Renal pelvis (tissue), 12 donors: ENCODE measurements at places on chromosomes 12 and 14.

DNA sequence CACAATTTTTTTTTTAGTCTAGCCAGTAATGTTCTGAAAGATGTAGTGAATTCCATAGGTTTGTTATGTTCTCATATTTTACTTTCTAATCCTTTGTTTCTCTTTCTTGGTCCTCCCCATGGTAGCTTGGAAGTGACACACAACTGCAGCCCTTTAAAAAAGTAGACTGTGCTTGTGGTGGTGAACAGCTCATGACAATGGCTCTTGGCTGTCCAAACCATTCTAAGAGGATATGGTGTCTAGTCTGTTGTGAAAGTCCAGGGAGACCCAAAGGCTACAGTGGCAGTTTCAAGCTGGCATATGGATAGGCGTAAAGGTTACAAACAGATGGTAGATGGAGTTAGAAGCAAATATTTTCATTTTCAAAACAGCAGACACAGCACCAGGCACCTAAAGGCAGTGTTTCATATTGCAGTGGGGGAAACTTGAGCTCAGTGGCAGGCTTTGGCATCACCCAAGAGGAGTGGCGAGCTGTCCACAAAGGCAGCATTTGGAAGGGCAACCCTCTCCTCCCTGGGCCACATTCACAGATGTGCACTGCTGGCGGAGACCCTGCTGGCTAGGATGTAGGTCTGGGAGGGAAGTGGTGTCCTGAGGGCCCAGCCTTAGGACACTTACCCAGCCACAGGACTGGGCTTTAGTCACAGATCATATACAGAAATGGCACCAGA lies 102.1 kb downstream of the DYRK2 start:
- DNase-seq = no peak

GRCh38 chr12:24127919-24128721 lies 178.7 kb upstream of the SOX5 start:
- DNase-seq = no peak

GRCh38 chr12:109435428-109436187 lies 41.5 kb downstream of the KCTD10 start:
- DNase-seq = no peak

GRCh38 chr14:101914083-101914482 lies 50.3 kb upstream of the DYNC1H1 start:
- DNase-seq = no peak

GRCh38 chr14:57378661-57379060 lies 11.7 kb upstream of the NAA30 start:
- no peak for DNase-seq

DNA sequence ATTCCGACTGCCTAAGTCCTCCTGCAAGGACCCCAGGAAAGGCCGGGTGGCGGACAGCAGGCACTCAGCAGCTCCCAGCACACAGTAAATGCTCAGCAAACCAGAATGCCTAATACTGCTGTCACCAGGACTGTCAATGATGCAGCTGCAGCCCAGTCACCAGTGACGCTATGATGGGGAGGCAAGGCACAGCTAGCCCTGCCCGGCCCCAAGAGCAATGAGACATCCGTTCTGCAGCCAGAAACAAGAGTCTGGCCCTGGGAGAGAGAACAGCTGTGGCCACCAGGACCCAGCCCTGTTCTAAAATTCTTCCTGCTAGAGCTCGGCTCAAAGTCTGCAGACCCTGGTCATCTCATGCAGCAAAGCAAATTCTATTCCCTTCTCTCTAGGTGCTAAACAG lies 69.8 kb downstream of the NCOR2 start:
- DNase-seq = no peak

DNA sequence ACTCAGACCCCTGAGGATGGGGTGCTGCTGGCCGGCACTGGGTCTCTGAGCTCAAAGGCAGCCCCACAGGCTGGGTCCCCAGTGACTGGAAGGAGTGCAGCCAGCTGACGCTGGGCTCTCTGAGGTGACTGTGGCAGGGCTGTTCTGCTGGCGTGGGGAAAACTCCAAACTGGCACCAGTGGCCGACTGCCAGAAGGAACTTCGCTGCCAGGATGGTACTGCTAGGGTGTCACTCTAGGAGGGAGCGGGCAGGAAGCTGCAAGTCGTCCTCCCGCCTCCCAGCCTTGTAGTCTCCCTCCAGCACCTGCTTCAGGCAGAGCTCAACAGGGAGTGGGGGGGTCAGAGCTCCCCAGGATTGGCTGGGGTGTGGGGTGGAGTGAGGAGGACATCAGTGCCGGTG lies 41.3 kb downstream of the CDC42BPB start:
- no peak for DNase-seq

DNA sequence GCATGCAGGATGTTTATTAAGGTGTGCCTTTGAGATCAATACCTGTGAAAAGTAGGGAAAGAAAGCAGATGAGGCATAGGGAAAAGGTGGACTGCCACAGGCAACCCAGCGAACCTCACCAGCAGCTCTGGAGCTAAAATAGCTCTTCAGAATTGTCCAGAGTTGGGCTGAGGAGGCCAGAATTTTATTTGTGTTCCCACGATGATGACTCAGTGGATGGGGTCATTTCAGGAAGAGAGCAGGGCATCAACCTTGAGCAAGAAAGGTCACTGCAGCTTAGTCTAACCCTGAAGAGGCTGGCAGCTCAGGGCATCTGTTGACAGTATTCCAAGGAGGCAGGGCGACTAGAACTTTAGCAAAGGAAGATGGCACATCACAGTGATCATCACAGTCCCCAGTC lies 696.1 kb downstream of the DIO2 start:
- DNase-seq = no peak

DNA sequence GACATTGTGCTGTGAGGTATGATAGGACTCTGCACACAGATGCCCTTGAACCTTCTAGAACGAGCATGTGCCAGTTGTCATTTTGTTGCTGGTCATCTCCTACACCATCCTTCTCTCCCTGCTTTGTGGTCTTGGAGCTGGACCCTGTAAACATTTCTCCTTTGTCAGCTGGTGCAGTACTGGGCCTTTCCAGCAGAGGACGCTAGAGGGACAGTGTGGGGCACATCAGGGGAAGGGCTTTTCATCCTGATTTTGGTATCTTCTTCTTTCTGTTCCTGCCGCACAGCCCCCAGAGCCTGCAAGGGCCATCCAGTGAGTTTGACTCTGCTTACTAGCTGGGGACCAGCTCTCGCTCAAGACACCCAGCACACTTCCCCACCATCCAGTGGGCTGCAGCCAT lies 484.6 kb downstream of the AACS start:
- no peak for DNase-seq
